ENCODE measurements at places on chromosomes 2 and 18. TPM values are rescaled to one million over a fixed set of nuclear protein-coding genes. Genes with fewer than 3 reads are reported as not detected.

DNA sequence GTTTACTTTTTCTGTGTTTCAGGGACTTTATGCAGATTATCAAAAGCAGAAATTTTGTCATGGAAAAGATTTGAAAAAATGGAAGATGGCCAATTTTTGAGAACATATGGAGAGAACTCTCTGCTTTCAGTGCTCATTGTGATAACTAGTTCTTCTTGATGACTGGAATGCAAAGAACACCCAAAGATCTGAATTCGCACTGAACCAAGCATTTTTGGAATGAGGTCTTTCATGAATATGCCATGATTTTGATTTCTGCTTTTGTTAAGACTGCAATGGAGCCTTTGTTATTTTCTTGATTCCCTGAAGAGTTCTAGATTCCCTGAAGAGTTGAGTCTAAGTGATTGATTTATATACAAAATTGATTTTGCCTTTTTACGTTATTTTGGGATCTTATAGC is 124.1 kb downstream of the FMNL2 start:
- H3K4me1 ChIP-seq: no peaks in the 10 kb centered on the region
- no peak overlapping the region for H3K27ac ChIP-seq
- no peak overlapping the region for H3K4me3 ChIP-seq
- no peak for DNase-seq
- no peaks in the 10 kb centered on the region for H3K27me3 ChIP-seq
- H3K36me3 ChIP-seq: no peaks in the 10 kb centered on the region

DNA sequence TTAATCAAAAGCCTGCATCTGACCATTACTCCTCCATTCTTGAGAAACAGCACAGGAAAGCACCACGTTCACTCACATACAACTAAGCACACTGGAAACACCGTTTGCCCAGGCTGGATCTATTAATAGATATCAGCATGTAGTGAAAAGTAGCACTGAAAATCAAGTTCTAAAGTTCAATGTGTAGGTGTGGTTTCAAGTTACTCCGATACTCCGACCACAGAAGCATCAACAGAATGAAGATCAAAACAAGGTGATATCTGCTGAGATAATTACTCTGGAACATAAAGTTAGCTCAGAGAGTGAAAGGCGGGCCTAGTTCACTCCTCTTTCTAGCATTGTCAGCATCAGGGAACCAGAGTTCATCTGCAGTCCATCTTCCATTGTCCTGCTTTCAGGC is 1367.4 kb upstream of the ACVR2A start:
- H3K4me3 ChIP-seq: no peak overlapping the region
- H3K27ac ChIP-seq: no peak overlapping the region
- H3K27me3 ChIP-seq: no peaks in the 10 kb centered on the region
- no peak for DNase-seq
- no peaks in the 10 kb centered on the region for H3K4me1 ChIP-seq

GRCh38 chr2:41399437-41400087 is 648.3 kb upstream of the PKDCC start:
- no peaks in the 10 kb centered on the region for H3K27me3 ChIP-seq
- H3K36me3 ChIP-seq: no peaks in the 10 kb centered on the region

DNA sequence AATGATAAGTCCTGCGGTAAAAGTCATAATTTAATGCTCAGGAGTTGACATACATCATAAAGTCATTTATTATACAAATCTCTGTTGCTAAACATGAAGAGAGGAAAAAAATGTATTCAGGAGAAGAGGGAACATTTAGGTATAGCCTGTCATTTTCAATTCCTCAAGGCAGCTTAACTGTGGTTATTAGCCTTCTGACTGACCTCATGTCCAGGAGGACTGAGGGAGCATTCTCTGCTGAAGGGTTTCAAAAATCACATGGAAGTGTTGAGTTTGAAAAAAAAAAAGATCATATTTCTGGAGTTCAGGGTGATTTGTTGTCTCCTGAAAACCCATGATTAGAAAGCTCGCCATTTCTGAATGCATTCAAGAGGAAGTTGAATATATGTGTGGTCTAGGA is 1371.1 kb upstream of the LRRTM1 start:
- no peaks in the 10 kb centered on the region for H3K4me1 ChIP-seq
- H3K4me3 ChIP-seq: no peak overlapping the region
- H3K27me3 ChIP-seq: no peaks in the 10 kb centered on the region
- H3K27ac ChIP-seq: no peak overlapping the region

GRCh38 chr2:221555494-221555846 is 16.6 kb downstream of the EPHA4 start:
- H3K4me1 ChIP-seq: peaks cover 37% of the 10 kb centered on the region
- H3K27ac ChIP-seq: no peak overlapping the region
- H3K4me3 ChIP-seq: no peak overlapping the region
- no peaks in the 10 kb centered on the region for H3K36me3 ChIP-seq
- H3K27me3 ChIP-seq: no peaks in the 10 kb centered on the region
- DNase-seq: no peak

DNA sequence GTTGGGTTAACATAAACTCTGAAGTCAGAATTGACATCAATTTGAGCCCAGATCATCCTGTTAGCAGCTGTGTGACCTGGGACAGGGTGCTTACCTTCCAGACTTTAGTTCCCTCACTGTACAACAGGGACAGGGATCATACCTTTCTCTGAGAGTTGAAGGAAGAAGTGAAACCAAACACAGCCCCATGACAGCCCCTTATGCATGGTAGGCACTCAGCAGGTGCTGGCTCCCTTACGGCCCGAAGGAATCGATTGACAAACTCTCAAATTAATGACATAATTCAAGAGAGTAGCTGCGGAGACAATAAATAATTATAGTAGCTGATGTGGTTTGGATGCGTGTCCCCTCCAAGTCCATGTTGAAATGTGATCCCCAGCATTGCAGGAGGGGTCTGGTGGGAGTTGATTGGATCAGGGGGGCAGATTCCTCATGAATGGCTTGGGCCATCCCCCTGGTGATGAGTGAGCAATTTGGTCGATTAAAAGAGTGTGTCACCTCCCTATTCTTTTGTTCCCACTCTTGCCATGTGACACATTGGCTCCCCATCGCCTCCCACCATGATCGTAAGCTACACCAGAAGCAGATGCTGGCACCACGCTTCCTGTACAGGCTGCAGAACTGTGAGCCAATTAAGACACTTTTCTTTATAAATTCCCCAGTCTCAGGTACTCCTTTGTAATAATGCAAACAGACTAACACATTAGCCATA is 72.4 kb downstream of the ODC1 start:
- H3K4me3 ChIP-seq: no peak overlapping the region
- H3K27ac ChIP-seq: no peak overlapping the region
- H3K36me3 ChIP-seq: no peaks in the 10 kb centered on the region

- DNase-seq: no peak
- no peaks in the 10 kb centered on the region for H3K36me3 ChIP-seq
- H3K4me1 ChIP-seq: no peaks in the 10 kb centered on the region
- no peak overlapping the region for H3K27ac ChIP-seq
- H3K27me3 ChIP-seq: no peaks in the 10 kb centered on the region
These were observed 10.2 kb upstream of the TMEM247 start for GRCh38 chr2:46469116-46469515.

Gene DSG3
- not detected for total RNA-seq

GRCh38 chr2:73163483-73164367 is 38.6 kb upstream of the NOTO start:
- no peaks in the 10 kb centered on the region for H3K4me1 ChIP-seq
- H3K27me3 ChIP-seq: no peaks in the 10 kb centered on the region
- H3K4me3 ChIP-seq: no peak overlapping the region
- no peak overlapping the region for H3K27ac ChIP-seq

GRCh38 chr2:26399771-26400376 is 1.8 kb upstream of the DRC1 start:
- H3K36me3 ChIP-seq: no peaks in the 10 kb centered on the region
- no peak overlapping the region for H3K27ac ChIP-seq
- peaks cover 7% of the 10 kb centered on the region for H3K27me3 ChIP-seq

- H3K4me1 ChIP-seq: peaks cover 54% of the 10 kb centered on the region
- no peak overlapping the region for H3K4me3 ChIP-seq
- no peaks in the 10 kb centered on the region for H3K27me3 ChIP-seq
- no peaks in the 10 kb centered on the region for H3K36me3 ChIP-seq
- DNase-seq: no peak
- no peak overlapping the region for H3K27ac ChIP-seq
These were observed 102.4 kb downstream of the TRIB2 start for GRCh38 chr2:12819103-12819475.

DNA sequence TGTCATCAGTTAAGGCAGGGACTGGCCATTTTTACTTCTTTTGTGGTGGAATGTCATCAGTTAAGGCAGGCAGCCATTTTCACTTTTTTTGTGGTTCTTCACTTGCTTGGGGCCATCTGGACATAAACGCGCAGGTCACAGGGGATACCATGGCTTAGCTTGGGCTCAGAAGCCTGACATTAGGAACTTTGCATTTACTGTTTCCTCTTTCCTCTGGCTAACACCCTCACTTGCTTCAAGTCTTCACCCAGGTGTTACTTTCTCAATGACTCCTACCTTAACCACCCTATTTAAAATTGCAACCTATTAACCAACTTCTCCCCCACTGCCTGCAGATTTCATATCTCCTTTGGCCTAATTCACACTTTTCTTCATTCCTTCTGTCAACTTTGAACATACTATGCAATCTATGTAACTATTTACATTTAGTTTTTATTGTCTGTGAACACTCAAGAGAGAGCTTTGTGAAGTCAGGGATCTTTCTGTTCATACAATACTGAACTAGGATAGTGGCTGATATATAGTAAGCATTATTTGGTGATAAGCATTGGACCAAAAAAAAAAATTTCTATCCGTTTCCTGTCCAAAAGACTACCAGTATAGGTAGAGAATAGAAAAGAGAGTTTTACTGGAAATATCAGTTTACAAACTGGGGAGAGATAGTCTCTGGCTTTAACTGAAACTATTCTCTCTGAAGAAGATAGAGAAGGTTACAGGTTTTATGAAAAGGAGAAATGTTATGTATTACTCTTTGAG is 600.1 kb upstream of the ZNF804A start:
- no peaks in the 10 kb centered on the region for H3K36me3 ChIP-seq
- no peaks in the 10 kb centered on the region for H3K27me3 ChIP-seq
- no peak for DNase-seq
- H3K27ac ChIP-seq: no peak overlapping the region
- no peak overlapping the region for H3K4me3 ChIP-seq

DNA sequence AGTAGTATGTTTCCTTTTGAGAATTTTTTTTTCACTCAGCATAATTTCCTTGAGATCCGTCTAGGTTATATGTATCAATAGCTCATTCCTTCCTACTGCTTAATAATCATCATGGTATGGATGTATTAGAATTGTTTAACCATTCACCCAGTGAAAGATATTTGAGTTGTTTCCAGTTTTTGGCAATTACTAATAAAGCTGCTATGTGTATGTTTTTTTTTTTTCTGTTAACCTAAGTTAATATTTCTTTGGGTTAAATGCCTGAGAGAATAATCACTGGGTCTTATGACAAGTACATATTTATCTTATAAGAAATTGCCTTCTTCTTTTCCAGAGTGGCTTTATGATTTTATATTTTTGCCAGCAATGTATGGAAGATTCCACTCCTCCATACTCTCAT is 96.4 kb upstream of the ST6GAL2 start:
- no peak overlapping the region for H3K27ac ChIP-seq
- no peaks in the 10 kb centered on the region for H3K27me3 ChIP-seq
- H3K4me1 ChIP-seq: no peaks in the 10 kb centered on the region
- no peak overlapping the region for H3K4me3 ChIP-seq
- H3K36me3 ChIP-seq: no peaks in the 10 kb centered on the region

GRCh38 chr18:44895176-44895798 is 214.6 kb downstream of the SETBP1 start:
- peaks cover 5% of the 10 kb centered on the region for H3K4me1 ChIP-seq
- H3K36me3 ChIP-seq: no peaks in the 10 kb centered on the region
- DNase-seq: no peak
- H3K27me3 ChIP-seq: no peaks in the 10 kb centered on the region

DNA sequence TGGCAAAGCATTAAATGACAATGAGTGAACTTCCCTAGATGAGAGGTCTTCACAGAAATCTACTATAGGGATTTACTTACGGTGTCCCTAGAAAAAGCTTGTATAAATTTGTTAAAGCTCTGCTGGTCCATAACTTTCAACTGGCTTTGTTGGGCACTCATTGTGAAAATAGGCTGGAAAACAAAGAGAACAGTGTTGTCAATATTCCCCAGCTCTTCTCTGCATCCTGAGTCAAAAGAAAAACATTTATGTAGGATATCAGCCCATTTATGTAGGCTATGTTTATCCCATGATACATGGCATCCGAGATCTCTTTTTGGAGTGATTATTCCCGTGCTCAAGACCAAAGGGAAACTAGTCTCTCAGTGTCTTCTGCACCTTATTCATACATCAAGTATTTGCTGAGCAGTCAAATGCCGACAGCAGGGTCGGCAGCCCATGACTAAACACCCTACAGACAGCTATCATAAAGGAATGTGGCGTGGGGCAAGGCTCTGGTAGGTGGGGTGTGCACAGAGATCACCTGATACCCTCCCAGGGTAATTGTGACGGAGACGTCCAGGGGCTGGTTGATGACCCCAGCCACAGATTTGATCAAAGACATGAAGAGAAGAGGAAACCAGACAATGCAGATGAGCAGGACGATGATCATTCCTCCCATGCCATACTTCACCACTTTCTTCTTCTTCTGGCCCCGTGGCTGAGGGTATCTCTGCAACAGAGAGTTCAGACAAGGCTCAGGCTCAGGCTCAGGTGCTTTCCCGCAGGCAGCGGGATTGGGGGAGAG is 155.9 kb downstream of the NAPG start:
- DNase-seq: no peak
- no peak overlapping the region for H3K27ac ChIP-seq
- no peaks in the 10 kb centered on the region for H3K36me3 ChIP-seq
- no peaks in the 10 kb centered on the region for H3K4me1 ChIP-seq
- no peak overlapping the region for H3K4me3 ChIP-seq
- peaks cover 4% of the 10 kb centered on the region for H3K27me3 ChIP-seq

DNA sequence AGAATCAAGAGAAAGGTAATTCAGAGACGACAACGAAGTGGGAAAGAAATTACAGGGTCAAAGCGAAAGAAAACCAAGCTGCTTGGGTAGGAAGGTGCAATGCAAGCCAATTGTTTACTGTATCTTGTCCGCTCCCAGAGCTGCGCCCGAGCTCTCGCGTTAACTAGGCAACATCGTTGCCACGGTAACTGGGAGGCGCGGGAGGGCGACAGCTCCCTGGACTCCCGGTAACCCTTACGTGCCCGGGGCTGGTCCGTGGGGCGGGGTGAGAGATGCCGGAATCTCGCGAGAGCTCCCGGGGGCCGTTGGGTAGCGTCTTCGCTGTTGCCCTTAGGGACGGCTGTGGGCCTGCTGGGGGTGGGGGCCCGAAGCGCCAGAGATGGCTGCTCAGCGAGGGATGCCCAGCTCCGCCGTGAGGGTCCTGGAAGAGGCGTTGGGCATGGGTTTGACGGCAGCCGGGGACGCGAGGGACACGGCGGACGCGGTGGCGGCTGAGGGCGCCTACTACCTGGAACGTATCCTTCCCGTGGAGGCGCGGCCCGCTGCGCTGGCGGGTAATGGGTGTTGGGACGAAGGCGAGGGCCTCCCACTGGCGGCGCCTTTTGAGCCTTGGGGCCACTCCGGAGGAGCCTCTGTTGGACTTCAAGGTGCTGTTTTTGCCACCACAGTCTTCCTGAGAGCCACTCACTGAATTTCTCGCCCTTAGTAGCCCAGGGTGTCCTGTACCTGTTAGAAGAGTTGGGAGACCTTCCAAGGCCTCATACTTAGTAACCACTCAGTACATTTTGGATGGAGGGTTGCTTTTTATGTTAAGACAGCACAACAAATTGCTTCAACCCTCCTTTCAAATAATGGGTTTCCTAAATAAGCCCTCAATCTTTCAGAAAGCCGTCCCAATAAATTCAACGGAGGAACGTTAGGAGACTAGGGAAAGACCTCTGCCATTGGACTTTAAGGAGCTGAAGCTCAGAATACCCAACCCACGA is at the start of gene SPAG16:
Gene SPAG16 (plus strand): TSS at position 360 of the 986 bp plus-strand sequence.
- H3K27me3 ChIP-seq: no peaks in the 10 kb centered on the region
- no peaks in the 10 kb centered on the region for H3K36me3 ChIP-seq
- H3K4me1 ChIP-seq: peaks cover 23% of the 10 kb centered on the region
- H3K4me3 ChIP-seq: peak within 1 kb of the TSS; percentile 72
- peak within 1 kb of the TSS; percentile 60 for H3K27ac ChIP-seq

All from CD4-positive, alpha-beta memory T cell (primary cell).